Pancreas (tissue), 10 donors: ENCODE measurements at places on chromosomes 4 and X. TPM values are rescaled to one million over a fixed set of nuclear protein-coding genes. Genes with fewer than 3 reads are reported as not detected.

The TRIM61 gene
- 0.11 TPM for polyA plus RNA-seq

The SLC10A3 gene
- polyA plus RNA-seq: 19.1 TPM

The GYPB gene
- polyA plus RNA-seq: not detected

The IL2 gene
- not detected for polyA plus RNA-seq

The GLRA2 gene
- not detected for polyA plus RNA-seq

The AMBN gene
- polyA plus RNA-seq: 0.05 TPM

The RBM46 gene
- 0.04 TPM for polyA plus RNA-seq
